ENCODE measurements at places on chromosomes 16 and 17. TPM values are rescaled to one million over a fixed set of nuclear protein-coding genes. Genes with fewer than 3 reads are reported as not detected.

DNA sequence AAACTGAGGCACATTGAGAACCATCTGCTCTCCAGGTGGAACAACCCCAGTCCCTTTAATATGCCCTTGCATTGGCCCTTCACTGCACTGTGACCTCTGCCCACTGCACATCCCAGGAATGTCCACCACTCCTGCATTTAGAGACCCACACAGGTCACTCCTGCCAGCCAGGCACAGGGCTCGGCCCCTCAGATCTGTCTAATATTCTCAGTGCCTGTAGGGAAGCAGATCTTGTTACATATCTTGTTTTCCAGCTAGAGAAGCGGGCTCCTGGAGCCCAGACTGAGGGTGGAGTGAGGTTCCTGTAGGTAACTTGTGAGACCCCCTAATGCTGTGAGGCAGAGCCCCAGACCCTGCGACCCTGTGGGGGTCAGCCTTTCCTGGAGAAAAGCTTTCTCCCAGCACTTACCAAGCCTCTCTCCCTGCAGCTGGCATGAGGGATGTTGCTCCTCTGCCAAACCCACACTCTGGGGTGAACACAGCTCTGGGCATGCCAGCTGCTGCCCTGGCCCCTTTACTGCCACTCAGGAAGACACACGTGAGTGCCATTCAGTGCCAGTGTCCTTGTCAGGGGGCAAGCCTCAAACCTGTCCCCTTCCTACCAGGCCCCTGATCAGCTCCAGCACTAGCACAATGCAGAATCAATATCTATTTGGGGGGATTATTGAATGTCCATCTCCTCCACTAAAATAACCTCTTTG is 40.3 kb upstream of the CRHR1 start:
- H3K27ac ChIP-seq = no peak overlapping the region
- H3K4me3 ChIP-seq = no peak overlapping the region
- no peaks in the 10 kb centered on the region for H3K4me1 ChIP-seq
- DNase-seq = no peak

GRCh38 chr17:44279666-44280391 is 11.9 kb upstream of the SLC4A1 start:
- peak; percentile 43 for DNase-seq
- peaks cover 7% of the 10 kb centered on the region for H3K4me1 ChIP-seq
- no peaks in the 10 kb centered on the region for H3K27me3 ChIP-seq
- peak overlapping the region; percentile 9 for H3K27ac ChIP-seq

- H3K27ac ChIP-seq = no peak overlapping the region
- H3K27me3 ChIP-seq = no peaks in the 10 kb centered on the region
- H3K4me3 ChIP-seq = no peak overlapping the region
- no peaks in the 10 kb centered on the region for H3K36me3 ChIP-seq
- DNase-seq = no peak
Observed at GRCh38 chr17:72691586-72691985, 400.9 kb downstream of the SLC39A11 start.

SLC12A3 gene
- polyA plus RNA-seq = not detected

DNA sequence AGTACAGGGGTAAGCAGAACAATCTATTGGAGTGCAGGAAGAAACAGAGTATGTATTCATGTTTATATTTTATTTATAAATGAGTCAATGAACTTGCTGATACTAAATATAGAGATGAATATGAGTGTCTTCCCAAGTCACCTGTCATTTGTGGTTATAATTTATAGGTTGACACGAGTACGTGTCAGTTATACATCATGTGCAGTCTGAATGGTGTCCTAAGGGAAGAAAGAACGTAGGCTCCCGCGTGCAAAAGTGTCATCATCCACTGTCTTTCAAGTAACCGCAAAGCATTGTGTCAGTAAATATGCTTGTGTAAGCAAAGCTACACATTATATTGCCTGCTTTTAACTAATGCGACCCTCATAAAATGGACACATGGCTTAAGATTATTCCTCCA is 786.1 kb downstream of the KCNJ2 start:
- DNase-seq = no peak
- H3K4me3 ChIP-seq = no peak overlapping the region
- H3K36me3 ChIP-seq = no peaks in the 10 kb centered on the region
- H3K27me3 ChIP-seq = no peaks in the 10 kb centered on the region

GRCh38 chr16:3951861-3952736 is 71.6 kb upstream of the CREBBP start:
- no peak for DNase-seq
- no peaks in the 10 kb centered on the region for H3K4me1 ChIP-seq
- no peak overlapping the region for H3K4me3 ChIP-seq
- H3K27ac ChIP-seq = no peak overlapping the region
- H3K27me3 ChIP-seq = peaks cover 6% of the 10 kb centered on the region

LHX1 gene
- not detected for polyA plus RNA-seq

DNA sequence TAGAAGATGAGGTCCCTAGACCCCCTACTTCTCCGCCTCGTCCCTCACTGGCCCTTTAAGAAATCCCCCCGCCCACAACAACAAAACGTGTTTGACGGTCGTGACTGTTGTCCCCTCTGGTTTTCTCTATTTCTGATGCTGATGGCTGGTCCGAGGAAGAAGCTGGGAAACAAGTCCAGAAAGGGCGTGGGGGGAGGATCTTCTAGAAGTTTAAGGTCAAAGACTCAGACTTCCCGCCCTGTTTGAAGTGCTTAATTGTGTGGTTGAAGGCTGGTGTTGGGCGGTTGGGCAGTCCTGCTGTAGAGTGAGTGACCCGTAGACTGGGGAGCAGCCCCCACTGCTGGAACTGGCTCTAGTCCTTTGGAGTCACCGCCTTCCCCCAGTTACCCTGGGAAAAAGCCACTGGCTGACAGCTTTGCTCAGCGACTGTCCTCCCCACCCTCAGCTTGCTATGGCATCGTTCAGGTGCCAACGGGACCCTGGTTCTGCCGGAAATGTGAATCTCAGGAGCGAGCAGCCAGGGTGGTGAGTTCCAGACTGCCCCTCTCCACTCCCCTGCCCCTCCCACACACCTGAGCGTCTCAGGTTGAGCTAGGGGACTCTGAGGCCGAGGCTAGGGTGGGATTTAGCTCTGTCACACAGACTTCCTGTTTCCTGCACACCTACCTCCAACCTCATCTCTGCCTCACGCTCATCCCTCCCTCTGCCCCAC is 1.6 kb downstream of the MLLT6 start:
- H3K27me3 ChIP-seq = no peaks in the 10 kb centered on the region
- no peaks in the 10 kb centered on the region for H3K36me3 ChIP-seq
- DNase-seq = peak; percentile 39

GRCh38 chr17:58358408-58359172 is 6.6 kb upstream of the SUPT4H1 start:
- no peak overlapping the region for H3K27ac ChIP-seq
- peaks cover 76% of the 10 kb centered on the region for H3K36me3 ChIP-seq
- H3K4me1 ChIP-seq = no peaks in the 10 kb centered on the region
- DNase-seq = no peak
- no peak overlapping the region for H3K4me3 ChIP-seq

- H3K27me3 ChIP-seq = no peaks in the 10 kb centered on the region
- no peaks in the 10 kb centered on the region for H3K36me3 ChIP-seq
- no peak overlapping the region for H3K4me3 ChIP-seq
Observed at GRCh38 chr16:56300891-56301850, 109.9 kb downstream of the GNAO1 start.

GRCh38 chr17:64494121-64494520 is 2.7 kb downstream of the POLG2 start:
- no peak overlapping the region for H3K4me3 ChIP-seq
- peaks cover 16% of the 10 kb centered on the region for H3K4me1 ChIP-seq
- no peak for DNase-seq
- no peak overlapping the region for H3K27ac ChIP-seq

- H3K4me3 ChIP-seq = no peak overlapping the region
- H3K4me1 ChIP-seq = no peaks in the 10 kb centered on the region
- H3K27me3 ChIP-seq = no peaks in the 10 kb centered on the region
- H3K36me3 ChIP-seq = no peaks in the 10 kb centered on the region
- no peak for DNase-seq
Observed at GRCh38 chr17:14019186-14019956, 49.9 kb upstream of the COX10 start.

- no peaks in the 10 kb centered on the region for H3K27me3 ChIP-seq
- DNase-seq = no peak
- no peak overlapping the region for H3K4me3 ChIP-seq
- no peak overlapping the region for H3K27ac ChIP-seq
Observed at GRCh38 chr17:27870345-27870744, 22.8 kb downstream of the LYRM9 start.

- no peak for DNase-seq
- no peaks in the 10 kb centered on the region for H3K27me3 ChIP-seq
- no peaks in the 10 kb centered on the region for H3K36me3 ChIP-seq
Observed at GRCh38 chr17:18920911-18921441, 31.0 kb upstream of the SLC5A10 start.

DNA sequence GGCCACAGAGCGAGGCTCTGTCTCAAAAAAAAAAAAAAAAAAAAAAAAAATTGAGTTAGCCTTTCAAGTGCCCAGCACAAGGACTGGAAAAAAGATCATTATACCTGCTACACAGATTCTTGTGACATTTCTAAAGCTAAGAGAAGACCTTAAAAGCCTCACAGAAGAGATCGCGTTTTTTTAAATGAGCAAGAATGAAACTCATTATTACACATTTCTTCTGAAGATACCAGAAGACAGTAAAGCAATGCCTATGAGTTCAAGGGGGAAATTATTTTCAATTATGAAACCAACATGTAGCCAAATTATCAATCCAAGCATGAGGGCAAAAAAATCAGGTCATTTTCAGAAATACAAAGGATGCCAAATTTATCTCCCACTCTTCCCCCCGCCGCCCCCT is 56.8 kb downstream of the MED13 start:
- DNase-seq = no peak
- H3K27me3 ChIP-seq = no peaks in the 10 kb centered on the region
- H3K27ac ChIP-seq = no peak overlapping the region

GRCh38 chr17:63151941-63152523 is 186.0 kb downstream of the TANC2 start:
- no peaks in the 10 kb centered on the region for H3K4me1 ChIP-seq
- no peaks in the 10 kb centered on the region for H3K36me3 ChIP-seq
- no peak overlapping the region for H3K27ac ChIP-seq

DNA sequence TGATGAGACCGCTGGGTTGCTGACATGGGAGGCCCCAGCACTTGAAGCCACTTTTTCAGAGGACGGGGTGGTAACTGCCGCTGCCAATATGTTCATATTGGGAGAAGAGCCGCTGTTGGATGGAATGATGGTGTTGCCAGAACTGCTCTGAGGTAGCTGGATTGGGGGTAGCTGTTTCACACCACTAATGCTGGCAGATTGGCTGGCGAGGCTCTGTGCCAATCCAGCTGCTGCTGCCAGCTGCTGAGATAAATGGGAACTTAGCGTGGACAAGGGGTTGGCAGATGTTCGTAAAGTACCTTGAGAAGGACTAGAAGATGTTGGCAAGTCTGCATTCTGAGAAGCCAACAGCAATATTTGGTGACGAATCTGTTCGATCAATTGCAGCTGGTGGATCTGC is 10.0 kb downstream of the SALL1 start:
- H3K36me3 ChIP-seq = peaks cover 2% of the 10 kb centered on the region
- no peaks in the 10 kb centered on the region for H3K4me1 ChIP-seq
- no peaks in the 10 kb centered on the region for H3K27me3 ChIP-seq
- no peak overlapping the region for H3K27ac ChIP-seq
